ENCODE measurements at places on chromosomes 16 and 17.

DNA sequence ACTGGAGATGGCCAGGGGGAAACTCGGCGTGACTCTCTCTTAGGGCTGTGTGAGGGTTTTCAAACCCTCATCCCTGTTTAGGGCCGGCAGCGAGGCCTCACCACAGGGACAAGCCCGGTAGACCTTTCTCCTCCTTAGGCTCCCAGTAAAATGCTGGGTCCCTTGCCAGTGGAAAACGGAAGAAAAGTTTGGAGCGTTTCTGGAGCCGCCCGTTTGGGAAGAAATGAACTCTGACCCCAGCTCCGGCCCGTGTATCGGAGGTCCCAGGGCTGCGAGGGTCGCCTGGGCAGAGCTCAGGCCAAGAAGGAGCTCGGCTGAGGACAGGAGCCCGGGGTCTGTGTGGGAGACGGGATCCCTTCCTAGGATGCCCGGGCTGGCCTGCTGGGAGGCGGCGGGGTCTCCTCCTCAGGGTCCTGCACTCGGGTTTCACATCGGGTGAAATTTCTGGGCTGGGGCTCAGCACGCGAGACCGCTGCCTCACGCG lies 23.2 kb downstream of the ZNF213 start:
- no peak for DNase-seq

DNA sequence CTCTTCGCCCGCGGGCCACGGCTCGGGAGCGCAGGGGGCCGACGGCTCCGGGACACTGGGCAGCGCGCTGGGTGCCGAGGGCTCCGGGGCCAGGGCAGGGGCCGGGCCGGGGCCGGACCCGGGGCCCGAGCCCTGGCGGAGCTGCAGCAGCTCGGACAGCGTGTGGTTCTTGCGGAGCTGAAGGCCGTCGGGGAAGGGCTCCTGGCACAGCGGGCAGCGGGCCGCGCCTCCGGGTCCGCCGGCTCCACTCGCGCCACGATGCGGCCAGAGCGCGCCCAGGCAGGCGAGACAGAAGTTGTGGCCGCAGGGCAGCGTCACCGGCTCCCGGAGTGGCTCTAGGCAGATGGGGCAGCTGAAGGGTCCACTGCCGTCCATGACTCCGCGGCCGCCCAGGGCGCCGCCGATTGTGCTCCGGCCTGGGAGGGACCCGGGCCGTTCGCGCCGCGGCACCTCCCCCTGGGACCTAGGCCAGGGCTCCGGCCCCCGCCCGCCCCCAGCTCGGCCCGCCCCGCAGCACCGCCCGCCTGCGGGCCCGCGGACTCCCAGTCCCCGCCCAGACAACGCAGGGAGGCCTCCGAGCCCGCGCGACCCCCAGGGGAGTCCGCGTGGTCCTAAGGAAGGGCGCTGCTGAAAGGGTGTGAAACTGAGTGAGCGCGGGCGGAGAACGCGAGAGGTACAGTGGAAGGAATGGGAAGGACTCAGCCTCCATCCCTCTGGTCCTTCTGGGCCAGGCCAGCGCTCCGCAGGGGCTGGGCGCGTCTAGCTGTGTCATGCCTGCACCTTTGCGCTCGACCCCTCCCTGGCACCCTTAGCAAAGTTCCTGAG lies at the start of gene TRIM47:
Gene TRIM47, minus strand, starts transcription at position 408 of the 825 bp plus-strand sequence. Its CDS starts 33 bp downstream, at position 375.
- DNase-seq, result no peak

GRCh38 chr16:27692576-27692975 lies 142.6 kb downstream of the KATNIP start:
- DNase-seq, result no peak

DNA sequence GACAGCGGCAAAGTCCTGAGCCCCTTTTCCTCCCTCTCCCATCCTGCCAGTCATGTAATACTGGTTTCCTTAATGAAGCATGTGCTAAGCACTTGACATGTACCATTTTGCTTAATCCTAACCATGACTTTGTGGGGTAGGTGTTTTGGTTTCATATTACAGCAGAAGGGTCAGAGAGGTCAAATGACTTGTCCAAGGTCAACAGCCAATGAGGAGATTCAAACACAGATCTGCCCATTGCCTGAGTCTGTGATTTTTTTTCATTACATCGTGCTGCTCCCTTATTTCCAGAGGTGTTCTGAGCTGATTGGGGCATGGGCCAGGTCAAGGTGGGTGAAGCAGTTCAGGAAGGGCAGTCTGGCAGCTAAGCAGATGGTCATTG lies 17.6 kb upstream of the PHF12 start:
- DNase-seq, result no peak

DNA sequence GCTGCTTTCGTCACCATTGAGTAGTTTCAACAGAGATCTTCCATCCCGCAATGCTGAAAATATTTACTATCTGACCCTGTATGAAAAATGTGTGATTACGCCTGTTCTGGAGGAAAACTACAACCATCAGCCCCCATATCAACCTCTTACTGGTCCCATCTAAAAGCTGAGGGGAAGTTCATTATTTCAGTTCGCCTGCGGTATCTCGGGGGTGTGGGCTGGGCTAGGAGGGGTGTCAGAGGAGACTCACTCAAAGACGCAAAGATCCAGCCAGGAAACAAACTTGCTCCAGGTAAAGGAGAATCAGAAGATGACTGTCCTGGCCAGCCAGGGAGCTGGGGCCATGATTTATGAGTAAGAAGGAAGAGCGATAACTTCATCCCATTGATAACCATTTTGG lies 13.7 kb downstream of the CACNG1 start:
- DNase-seq, result no peak

GRCh38 chr16:87826798-87827587 lies 42.3 kb downstream of the SLC7A5 start:
- DNase-seq, result no peak

DNA sequence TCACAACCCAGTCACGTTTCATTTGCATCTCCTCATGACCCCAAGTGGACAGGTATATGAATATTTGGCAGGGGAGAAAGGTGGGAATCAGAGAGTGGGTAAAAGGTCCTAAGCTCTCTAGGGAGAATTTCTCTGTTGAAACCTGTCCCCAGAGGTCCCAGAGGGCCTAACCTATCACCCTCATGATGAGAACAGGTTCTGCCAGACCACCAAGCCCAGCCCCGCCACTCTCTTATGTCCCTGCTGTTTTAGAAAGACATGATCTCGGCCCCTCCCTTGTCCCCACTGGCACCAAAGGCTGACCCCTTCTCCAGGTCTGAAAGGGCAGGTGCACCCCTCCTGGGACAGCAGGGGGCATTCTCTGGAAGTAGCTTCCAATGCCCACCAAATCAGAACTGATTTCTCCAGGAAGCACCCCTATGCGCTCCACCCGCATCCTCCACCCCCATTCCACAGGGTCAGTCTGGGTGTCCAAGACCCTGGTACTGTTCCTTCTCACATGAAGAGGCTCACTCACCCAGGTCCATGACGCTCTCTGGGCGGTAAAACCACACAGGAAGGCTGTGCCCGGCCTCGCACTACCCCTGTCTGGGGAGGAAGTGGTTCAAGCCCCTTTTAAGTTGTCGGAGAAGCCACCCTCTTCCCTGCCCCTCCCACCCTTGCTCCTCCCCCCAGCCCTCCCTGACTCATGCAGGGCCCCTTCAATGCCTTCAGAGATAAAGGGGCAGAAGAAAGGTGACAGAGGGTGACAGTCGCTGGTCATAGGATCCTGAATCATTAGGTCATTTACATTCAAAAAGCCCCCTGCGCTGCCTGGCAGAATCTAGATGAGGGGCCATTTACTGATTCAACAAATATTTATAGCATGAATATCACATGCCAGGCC lies at the start of gene CCR7:
Gene CCR7, minus strand, starts transcription at position 590 of the 886 bp plus-strand sequence. Its CDS starts 63 bp downstream, at position 527.
- no peak for DNase-seq

GRCh38 chr16:27340654-27341053 lies 26.9 kb downstream of the IL4R start:
- no peak for DNase-seq

GRCh38 chr16:89020068-89020924 lies 43.3 kb upstream of the CBFA2T3 start:
- DNase-seq, result no peak

GRCh38 chr17:63665527-63666214 lies 34.3 kb downstream of the LIMD2 start:
- no peak for DNase-seq

- no peak for DNase-seq
Observed at GRCh38 chr17:56868716-56869115, 34.8 kb downstream of the DGKE start.

DNA sequence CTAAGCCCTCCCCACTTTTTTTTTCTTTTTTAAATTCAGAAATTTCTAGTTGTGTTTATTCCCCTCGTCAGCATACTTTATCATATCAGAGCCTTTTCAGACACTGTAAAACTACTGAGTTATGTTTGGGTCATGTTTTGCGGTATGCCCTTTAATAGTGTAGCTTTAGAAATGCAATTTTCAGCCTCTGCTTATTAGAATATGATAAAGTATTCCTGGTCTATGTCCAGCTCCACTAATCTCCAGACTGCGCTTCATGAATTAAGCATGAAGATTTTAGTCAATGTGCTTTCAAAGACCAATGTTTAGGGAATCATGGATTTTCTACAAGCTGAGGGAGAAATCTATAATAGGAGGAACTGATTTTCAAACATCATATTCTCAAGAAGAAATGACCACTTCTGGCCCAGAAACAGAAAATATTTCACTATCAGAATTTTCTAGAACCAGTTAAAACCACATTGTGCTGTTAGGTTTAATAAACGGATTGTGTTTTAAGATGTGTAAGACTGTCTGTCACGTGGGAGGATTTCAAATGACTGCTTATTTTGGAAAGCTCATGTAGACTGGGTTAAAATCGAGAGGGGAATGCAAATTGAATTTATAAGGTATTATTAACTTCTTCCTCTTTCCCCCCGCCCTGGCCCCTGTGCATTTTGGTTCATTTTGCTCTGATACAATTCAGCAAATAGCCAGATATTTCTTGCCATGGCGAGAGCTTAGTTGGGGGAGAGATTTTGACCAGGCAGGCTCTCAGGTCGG lies 498.5 kb downstream of the WWOX start:
- no peak for DNase-seq

DNA sequence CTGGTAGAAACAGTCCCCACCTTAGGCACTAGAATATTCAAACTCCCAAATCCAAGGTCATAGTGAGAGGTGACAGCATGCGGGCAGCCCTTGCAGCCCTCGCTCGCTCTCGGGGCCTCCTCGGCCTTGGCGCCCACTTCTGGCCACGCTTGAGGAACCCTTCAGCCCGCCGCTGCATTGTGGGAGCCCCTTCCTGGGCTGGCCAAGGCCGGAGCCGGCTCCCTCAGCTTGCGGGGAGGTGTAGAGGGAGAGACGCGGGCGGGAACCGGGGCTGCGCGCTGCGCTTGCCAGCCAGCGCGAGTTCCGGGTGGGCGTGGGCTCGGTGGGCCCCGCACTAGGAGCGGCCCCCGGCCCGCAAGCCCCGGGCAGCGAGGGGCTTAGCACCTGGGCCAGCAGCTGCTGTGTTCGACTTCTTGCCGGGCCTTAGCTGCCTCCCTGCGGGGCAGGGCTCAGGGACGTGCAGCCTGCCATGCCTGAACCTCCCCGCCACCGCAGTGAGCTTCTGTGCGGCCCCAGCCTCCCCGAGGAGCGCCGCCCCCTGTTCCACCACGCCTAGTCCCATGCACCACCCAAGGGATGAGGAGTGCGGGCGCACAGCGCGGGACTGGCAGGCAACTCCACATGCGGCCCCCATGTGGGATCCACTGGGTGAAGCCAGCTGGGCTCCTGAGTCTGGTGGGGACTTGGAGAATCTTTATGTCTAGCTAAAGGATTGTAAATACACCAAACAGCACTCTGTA lies 45.0 kb downstream of the KPNA2 start:
- DNase-seq, result no peak

DNA sequence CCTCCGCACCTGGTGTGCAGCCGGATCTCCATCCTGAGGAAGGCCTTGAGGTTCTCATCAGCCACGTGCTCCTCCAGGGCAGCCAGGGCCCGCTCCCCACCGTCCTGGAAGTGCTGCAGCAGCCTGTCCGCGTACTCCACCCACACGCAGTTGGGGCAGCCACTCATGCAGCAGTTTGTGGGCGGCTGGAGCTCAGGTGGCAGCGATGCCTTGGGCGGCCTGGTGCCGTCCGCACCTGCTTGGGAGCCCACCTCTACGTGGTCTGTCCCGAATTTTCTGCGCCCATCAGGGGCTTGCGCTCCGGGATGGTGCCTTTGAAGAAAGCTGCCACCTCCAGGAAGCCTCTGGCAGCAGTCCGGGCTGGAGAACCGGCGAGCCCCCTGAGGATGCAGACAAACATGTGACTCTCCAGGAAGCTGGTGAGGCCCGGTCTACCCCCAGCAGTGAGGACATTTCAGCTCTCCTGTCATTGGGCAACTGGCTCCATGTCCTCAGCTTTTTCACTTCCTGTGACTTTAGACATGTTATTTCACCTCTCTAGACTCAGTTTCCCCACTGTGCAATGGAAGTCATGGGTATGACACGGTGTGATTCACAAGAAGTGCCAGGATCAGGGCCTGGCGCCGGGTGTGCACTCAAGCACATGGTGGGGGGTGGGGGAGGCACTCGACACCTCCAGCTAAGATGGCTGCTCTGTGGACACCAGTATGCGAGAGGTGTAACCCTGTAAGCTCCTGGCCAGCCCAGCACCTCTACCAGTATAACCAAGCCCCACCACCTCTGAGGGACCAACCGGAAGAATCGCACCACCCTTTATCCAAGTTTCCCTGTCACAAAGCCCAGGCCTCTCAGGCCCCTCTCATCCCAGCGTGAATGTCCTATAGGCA lies 957 bp downstream of the OXLD1 start:
- DNase-seq, result no peak

DNA sequence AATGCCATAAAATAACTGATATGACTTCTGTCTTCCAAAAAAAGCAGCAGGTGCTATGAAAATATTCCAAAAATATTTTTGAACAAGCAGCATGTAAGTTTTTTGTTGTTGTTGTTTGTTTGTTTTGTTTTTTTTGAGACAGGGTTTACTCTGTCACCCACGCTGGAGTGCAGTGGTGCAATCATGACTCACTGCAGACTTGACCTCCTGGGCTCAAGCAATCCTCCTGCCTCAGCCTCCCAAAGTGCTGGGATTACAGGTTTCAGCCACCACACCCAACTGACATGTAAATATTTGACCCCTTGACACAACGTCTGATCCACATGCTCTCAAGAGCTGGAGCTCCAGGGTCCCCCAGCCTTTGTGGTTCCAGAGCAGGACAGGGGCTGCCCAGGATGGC lies 98.4 kb downstream of the LITAF start:
- DNase-seq, result no peak

DNA sequence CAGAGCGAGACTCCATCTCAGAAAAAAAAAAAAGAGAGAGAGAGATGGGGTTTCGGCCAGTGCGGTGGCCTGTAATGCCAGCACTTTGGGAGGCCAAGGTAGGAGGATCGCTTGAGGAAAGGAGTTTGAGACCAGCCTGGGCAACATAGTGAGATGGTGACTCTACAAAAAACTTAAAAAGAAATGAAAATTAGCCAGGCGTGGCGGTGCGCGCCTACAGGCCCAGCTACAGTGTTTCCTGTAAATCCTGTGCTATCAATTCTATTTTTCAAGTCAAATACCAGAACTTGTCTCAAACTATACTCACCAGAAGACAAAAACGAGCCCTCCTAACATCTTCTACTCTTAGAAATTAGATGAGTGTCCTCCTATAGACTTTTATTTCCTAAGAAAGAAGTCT lies 19.3 kb downstream of the UBE2O start:
- DNase-seq, result no peak
